Thoracic aorta (tissue), 2 donors: ENCODE measurements at places on chromosomes 4 and X.

GRCh38 chr4:101103381-101104142 lies 243.8 kb downstream of the PPP3CA start:
- no peaks in the 10 kb centered on the region for H3K27me3 ChIP-seq
- H3K36me3 ChIP-seq = no peaks in the 10 kb centered on the region
- H3K27ac ChIP-seq = peak overlapping the region; percentile 20
- peaks cover 37% of the 10 kb centered on the region for H3K4me1 ChIP-seq

DNA sequence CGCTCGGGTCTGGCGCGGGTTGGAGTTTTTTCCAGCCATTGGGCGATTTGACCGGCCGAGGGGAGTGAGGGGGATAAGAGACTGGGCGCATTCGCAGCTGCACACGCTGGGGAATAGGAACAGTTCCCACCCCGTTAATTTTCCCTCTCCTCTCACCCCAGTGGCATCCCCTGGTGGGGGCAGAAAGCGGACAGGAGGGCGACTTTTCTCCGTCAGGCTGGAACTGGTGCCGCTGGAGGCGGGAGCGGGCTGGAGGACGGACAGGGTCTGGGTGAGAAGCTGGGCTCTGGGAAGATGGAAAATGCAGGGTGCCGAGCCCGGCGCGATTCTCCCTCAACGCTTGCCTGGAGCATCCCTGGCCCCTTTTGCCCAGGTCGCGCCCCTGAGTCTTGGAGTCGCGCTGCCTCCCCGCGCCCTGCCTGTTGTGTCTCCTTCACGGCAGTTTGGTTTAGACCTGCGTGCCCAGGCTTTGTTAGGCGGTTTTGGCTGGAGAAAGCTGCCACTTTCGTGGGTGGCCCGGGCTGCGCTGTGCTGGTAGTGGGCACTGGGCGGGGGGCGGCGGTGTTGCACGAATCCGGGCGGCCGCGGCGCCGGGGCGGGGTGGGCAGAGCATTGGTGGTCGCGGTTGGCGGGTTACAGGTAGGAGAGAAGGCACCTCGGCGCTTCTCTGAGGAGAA lies 2.0 kb downstream of the ADGRL3 start:
- peak overlapping the region; percentile 23 for H3K27ac ChIP-seq
- peaks cover 10% of the 10 kb centered on the region for H3K4me1 ChIP-seq
- DNase-seq = no peak
- H3K36me3 ChIP-seq = no peaks in the 10 kb centered on the region

DNA sequence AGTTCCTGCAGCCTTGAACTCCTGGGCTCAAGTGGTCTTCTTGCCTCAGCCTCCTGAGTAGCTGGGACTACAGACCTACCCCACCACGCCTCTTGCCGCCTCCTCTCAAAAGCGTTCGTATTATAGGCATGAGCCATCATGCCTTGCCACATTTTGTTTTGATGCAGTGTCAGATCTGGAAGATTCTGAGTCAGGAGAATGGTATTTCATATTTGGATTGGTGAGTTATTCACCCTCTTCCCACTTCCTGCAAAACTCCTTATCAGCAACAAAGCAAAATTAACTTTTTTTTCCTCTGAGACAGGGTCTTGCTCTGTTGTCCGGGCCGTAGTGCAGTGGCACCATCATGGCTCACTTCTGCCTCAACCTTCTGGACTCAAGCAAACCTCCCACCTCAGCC lies 29.6 kb downstream of the REST start:
- peaks cover 19% of the 10 kb centered on the region for H3K4me1 ChIP-seq
- no peak overlapping the region for H3K4me3 ChIP-seq
- H3K27ac ChIP-seq = no peak overlapping the region

DNA sequence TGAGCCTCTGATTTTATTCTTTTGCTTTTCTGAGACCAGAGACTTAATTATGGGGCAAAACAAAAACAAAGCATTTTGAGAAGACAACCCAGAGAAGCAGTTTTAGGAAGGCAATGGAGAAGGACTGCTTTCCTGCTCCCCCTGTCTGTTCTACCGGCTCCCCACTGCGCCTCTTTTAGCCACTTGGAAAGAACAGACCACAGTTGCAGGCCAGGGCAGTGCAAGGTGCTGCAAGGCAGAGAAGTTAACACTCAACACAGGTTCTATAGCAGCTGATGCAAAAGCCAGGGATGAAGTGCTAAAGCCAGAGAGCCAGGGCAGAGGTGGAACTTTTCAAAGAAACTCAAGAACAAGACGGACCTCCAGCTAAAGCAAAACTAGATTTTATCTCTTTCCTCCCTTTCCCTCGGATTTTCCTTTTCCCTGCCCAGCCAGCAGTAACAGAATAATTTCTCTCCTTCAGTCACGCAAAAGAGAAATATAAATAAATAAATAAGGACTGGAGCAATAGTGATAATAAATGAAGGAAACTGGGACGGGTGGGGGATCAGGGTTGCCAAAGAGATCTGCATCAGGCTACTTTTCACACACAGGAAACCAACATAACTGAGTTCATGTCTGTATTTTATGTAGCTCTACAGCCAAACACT lies 10.4 kb downstream of the SH3RF1 start:
- H3K27ac ChIP-seq = no peak overlapping the region
- DNase-seq = no peak
- H3K4me1 ChIP-seq = peaks cover 83% of the 10 kb centered on the region
- peak overlapping the region; percentile 11 for H3K4me3 ChIP-seq
- no peaks in the 10 kb centered on the region for H3K27me3 ChIP-seq
- no peaks in the 10 kb centered on the region for H3K36me3 ChIP-seq

GRCh38 chr4:1746265-1746691 lies 25.0 kb downstream of the TACC3 start:
- no peaks in the 10 kb centered on the region for H3K36me3 ChIP-seq
- H3K27me3 ChIP-seq = no peaks in the 10 kb centered on the region
- H3K4me3 ChIP-seq = no peak overlapping the region
- DNase-seq = no peak

DNA sequence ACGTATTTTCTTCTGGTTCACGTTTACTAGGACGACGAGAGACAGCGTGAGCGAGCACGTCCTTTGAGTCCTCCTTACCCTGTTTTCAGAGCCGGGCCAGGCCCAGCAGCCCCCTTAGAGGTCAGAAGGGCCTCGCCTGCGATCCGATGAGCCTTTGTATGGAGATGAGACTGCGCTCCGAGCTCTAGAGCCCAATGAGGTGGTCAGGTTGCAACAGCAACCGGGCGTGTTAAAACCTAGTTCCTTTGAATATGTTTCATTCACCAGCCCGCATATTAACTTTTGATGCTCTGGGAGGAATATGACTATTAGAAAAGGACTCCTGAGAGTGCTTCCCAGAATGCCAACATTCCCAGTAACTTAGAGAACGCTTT lies 55.6 kb upstream of the TADA2B start:
- peaks cover 21% of the 10 kb centered on the region for H3K4me1 ChIP-seq
- no peaks in the 10 kb centered on the region for H3K36me3 ChIP-seq
- peak overlapping the region; percentile 71 for H3K27ac ChIP-seq
- no peak for DNase-seq

DNA sequence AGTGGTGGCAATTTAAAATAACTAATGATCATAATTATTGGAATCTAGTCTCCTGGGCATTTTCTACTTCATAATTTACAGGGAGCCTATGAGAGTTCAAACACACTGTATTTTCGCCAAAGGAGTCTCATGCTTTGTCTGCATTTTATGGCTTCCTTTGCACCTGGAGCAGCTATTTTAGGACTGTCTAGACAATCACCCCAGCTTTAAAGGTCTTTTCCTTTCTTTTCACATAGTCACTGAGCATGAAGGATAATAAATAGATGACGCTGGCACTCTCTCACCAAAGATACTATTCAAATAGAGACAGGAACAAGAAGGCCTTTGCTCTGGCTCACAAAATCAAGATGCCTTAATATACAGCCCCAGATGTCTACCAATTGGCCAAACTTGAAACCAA lies 43.0 kb downstream of the AMELX start:
- no peak overlapping the region for H3K4me3 ChIP-seq
- H3K36me3 ChIP-seq = no peaks in the 10 kb centered on the region
- H3K27ac ChIP-seq = no peak overlapping the region
- DNase-seq = no peak

DNA sequence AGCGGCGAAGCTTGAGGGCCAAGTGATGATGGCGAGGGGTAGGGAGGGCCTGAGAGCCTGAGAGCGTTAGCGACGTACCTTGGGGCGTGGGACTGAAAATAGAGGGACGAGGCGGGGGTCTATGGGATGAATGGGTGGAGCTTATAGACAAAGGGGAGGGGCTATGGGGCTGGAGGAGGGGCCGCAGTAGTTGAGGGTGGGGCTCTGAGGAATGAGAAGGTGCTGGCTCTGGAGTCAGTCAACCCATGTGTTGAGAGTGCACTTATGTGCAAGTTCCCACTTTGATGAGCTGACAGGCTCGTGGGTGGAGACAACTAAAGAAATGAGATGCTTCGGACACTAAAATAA lies 488 bp downstream of the TBC1D25 start:
- H3K27ac ChIP-seq = peak overlapping the region; percentile 66
- H3K27me3 ChIP-seq = no peaks in the 10 kb centered on the region
- H3K4me3 ChIP-seq = peak overlapping the region; percentile 86
- peaks cover 3% of the 10 kb centered on the region for H3K36me3 ChIP-seq
- no peak for DNase-seq
- peaks cover 8% of the 10 kb centered on the region for H3K4me1 ChIP-seq

DNA sequence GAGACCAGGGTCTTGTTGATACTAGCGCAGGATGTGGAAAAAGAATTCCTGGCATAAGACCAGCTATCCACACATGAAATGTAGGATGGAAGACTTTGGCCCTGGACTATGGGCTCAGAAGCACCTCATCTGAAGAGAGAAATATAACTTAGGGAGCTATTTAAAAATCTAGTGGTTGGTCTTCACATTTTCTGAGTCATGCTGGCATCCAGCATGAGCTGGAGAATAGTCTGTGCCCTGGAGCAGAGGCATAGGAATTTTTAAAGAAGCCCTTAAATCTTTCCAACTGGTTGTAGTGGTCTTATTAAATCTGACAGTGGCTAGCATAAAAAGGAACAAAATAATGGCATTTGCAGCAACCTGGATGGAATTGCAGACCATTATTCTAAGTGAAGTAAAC lies 86.3 kb downstream of the SMARCA5 start:
- H3K4me1 ChIP-seq = peaks cover 8% of the 10 kb centered on the region
- no peak for DNase-seq
- no peaks in the 10 kb centered on the region for H3K36me3 ChIP-seq
- no peak overlapping the region for H3K27ac ChIP-seq
- no peaks in the 10 kb centered on the region for H3K27me3 ChIP-seq

- no peak overlapping the region for H3K4me3 ChIP-seq
- H3K27ac ChIP-seq = no peak overlapping the region
- H3K4me1 ChIP-seq = no peaks in the 10 kb centered on the region
- no peaks in the 10 kb centered on the region for H3K27me3 ChIP-seq
- DNase-seq = no peak
- H3K36me3 ChIP-seq = peaks cover 12% of the 10 kb centered on the region
Measured at GRCh38 chrX:154028502-154029184, 8.9 kb upstream of the IRAK1 start.

DNA sequence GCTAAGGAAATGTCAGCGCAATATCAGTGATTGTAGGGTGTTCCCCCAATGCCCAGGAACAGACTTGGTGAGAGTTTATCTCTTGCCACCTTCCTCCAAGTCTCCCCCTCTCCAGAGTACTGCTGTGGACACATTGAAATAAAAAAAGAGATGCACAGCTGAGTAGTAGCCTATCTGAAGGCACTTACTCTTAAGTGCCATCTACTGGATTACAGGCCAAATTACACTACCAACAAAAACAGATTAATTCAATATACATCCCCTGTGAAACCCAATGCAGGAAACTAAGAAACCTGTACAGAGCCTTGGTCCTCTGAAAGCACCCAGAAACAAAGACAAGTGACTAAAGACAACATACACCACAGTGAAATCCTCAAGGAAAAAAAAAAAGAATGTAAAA lies 460.3 kb downstream of the ZIC3 start:
- H3K27ac ChIP-seq = no peak overlapping the region
- no peak overlapping the region for H3K4me3 ChIP-seq
- H3K27me3 ChIP-seq = no peaks in the 10 kb centered on the region
- H3K36me3 ChIP-seq = no peaks in the 10 kb centered on the region
- no peaks in the 10 kb centered on the region for H3K4me1 ChIP-seq

GRCh38 chrX:131987252-131987651 lies 35.9 kb upstream of the STK26 start:
- H3K4me3 ChIP-seq = no peak overlapping the region
- no peak overlapping the region for H3K27ac ChIP-seq
- no peaks in the 10 kb centered on the region for H3K36me3 ChIP-seq
- no peak for DNase-seq
- no peaks in the 10 kb centered on the region for H3K27me3 ChIP-seq

DNA sequence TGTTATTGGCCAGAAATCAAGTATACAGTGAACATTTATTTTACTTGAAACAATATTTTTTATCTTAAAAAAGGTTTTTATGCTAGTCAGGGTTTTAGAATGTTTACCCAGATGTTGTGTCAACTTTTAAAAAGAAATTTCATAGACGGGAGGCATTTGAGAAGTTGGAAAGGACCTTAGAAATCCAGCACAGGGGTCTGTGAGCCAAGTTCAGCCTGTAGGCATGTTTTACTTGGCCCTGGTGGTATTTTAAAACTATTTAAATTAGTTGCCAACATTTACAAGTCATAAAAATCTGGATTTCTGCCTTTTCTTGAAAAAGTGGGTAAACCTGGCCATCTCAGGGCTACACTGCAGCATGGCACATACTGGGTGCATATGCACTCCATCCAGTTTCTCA lies 25.5 kb upstream of the FHL1 start:
- H3K4me1 ChIP-seq = no peaks in the 10 kb centered on the region
- DNase-seq = no peak
- no peak overlapping the region for H3K4me3 ChIP-seq
- no peaks in the 10 kb centered on the region for H3K27me3 ChIP-seq

DNA sequence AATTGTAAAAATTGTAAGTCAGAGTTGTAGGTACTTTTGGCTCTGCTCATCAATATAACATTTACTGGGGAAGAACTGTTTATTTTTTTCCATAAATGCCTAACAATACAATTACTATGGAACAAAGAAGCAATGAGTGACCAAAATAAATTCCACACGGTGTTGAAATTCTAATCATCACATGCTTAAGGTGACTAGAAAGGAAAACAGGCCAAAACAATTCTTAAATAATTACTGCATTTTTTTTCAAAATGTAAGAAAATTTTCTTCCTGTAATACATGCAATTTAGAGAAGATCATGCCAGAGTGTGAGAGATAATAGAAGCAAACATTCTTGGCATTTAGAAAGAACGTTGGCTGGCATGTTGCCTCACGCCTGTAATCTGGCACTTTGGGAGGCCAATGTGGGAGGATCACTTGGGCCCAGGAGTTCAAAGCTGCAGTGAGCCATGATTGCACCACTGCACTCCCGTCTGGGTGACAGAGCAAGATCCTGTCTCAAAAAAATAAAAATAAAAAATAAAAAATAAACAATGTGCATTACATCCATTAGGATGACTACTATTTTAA lies 22.5 kb downstream of the C4orf46 start:
- H3K27me3 ChIP-seq = no peaks in the 10 kb centered on the region
- DNase-seq = no peak

GRCh38 chr4:120798570-120798969 lies 124.0 kb downstream of the PRDM5 start:
- H3K27ac ChIP-seq = no peak overlapping the region
- H3K27me3 ChIP-seq = no peaks in the 10 kb centered on the region
- H3K4me3 ChIP-seq = no peak overlapping the region
- no peak for DNase-seq
- peaks cover 10% of the 10 kb centered on the region for H3K4me1 ChIP-seq
